ENCODE measurements at places on chromosomes 4 and X.
A peak's percentile ranks its signal among the peaks of the same experiment; 100 is the strongest.

GRCh38 chr4:157223456-157223855 lies 2.9 kb downstream of the GRIA2 start:
- DNase-seq: no peak
- H3K4me3 ChIP-seq: no peak overlapping the region
- no peak overlapping the region for H3K27ac ChIP-seq
- H3K27me3 ChIP-seq: peaks cover 72% of the 10 kb centered on the region
- H3K36me3 ChIP-seq: no peaks in the 10 kb centered on the region

- no peaks in the 10 kb centered on the region for H3K36me3 ChIP-seq
- H3K27ac ChIP-seq: no peak overlapping the region
- H3K4me3 ChIP-seq: no peak overlapping the region
Observed at GRCh38 chr4:17112292-17112659, 213.8 kb upstream of the LDB2 start.

DNA sequence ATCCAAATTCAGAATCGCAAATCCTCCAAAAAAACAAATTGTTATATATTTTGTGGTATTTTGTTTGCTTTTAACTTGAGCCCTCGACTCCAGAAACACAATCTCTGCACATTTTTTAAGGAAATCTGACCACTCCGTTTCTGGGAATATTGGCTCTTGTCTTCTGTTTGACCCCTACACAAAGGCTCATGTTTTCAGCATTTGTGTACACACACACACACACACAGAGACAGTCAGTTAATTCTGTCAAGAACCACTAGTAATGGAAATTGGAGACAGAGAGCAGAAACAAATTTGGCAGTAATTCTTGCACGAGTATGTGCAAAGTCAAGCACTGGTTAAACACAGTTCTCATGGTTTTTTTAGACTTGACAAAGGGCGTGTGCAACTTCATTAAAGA lies 115.4 kb downstream of the AFAP1 start:
- H3K27ac ChIP-seq: peak overlapping the region; percentile 15
- no peaks in the 10 kb centered on the region for H3K27me3 ChIP-seq
- H3K36me3 ChIP-seq: no peaks in the 10 kb centered on the region
- H3K4me1 ChIP-seq: peaks cover 25% of the 10 kb centered on the region
- peak; percentile 47 for DNase-seq

DNA sequence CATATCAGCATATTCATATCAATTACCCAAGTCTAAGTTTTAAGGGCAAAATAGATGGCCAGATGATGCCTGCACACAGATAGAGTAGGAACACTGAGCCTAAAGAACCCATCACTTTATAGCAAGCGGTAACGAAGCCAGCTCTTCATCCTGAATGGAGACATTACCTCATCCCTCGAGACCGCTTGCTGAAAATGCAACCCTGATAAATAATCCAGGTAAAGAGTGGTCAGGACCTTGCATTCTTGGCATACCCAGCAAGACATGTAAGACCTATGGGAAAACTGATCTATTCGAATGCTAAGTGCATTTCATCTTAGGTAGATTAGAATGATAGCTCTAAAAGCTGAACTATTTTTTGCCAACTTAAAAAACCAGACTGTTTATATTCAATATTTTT lies 25.3 kb downstream of the DCHS2 start:
- no peak overlapping the region for H3K27ac ChIP-seq
- H3K36me3 ChIP-seq: no peaks in the 10 kb centered on the region
- no peaks in the 10 kb centered on the region for H3K4me1 ChIP-seq
- no peaks in the 10 kb centered on the region for H3K27me3 ChIP-seq
- no peak overlapping the region for H3K4me3 ChIP-seq

- H3K4me3 ChIP-seq: no peak overlapping the region
- DNase-seq: no peak
- no peaks in the 10 kb centered on the region for H3K27me3 ChIP-seq
- H3K4me1 ChIP-seq: no peaks in the 10 kb centered on the region
- no peaks in the 10 kb centered on the region for H3K36me3 ChIP-seq
- no peak overlapping the region for H3K27ac ChIP-seq
Observed at GRCh38 chrX:133175162-133175561, 43.0 kb downstream of the TFDP3 start.

- H3K27ac ChIP-seq: no peak overlapping the region
- no peaks in the 10 kb centered on the region for H3K4me1 ChIP-seq
- H3K36me3 ChIP-seq: no peaks in the 10 kb centered on the region
- peak; percentile 62 for DNase-seq
- H3K27me3 ChIP-seq: no peaks in the 10 kb centered on the region
Observed at GRCh38 chrX:154918060-154918483, 31.9 kb downstream of the F8A1 start.

GRCh38 chrX:25600776-25601175 lies 537.4 kb upstream of the MAGEB18 start:
- DNase-seq: peak; percentile 77
- no peaks in the 10 kb centered on the region for H3K27me3 ChIP-seq
- H3K4me3 ChIP-seq: no peak overlapping the region
- H3K27ac ChIP-seq: no peak overlapping the region

GRCh38 chr4:80074069-80074468 lies 1.0 kb upstream of the ANTXR2 start:
- no peaks in the 10 kb centered on the region for H3K27me3 ChIP-seq
- DNase-seq: peak; percentile 31
- peak overlapping the region; percentile 94 for H3K27ac ChIP-seq
- H3K36me3 ChIP-seq: peaks cover 3% of the 10 kb centered on the region
- H3K4me1 ChIP-seq: peaks cover 26% of the 10 kb centered on the region
- no peak overlapping the region for H3K4me3 ChIP-seq

DNA sequence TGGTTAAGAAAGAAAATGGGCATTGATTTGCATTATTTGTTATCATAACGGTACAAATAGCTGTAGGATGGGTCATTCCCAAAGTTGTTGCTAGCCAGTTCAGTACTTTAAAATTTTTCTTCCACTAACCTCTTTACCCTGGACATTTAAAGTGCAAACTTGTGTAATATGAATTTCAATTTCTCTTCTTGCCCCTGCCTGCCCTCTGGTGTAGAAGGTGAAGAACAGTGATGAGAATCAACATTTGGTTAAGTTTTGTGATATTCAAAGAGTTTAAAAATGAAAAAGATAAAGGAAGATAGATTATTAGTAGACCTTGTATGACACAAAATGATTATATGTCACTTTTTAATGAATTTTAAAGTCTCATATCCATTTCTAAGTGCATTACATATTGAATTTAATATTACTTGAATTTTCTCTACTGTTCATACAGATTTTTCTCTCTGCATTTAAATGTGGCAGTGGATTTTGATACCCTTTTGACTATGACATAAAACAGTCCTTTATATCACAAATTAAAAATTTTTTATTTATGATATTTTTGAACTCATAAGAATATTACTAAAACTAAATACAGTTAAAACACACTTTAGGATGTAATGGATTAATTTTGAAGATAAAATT lies 337.7 kb downstream of the BMPR1B start:
- H3K27me3 ChIP-seq: no peaks in the 10 kb centered on the region
- H3K4me1 ChIP-seq: no peaks in the 10 kb centered on the region
- no peaks in the 10 kb centered on the region for H3K36me3 ChIP-seq
- H3K4me3 ChIP-seq: no peak overlapping the region

- H3K4me1 ChIP-seq: no peaks in the 10 kb centered on the region
- H3K27me3 ChIP-seq: no peaks in the 10 kb centered on the region
- no peak overlapping the region for H3K27ac ChIP-seq
- H3K36me3 ChIP-seq: no peaks in the 10 kb centered on the region
Observed at GRCh38 chr4:38138363-38138762, 178.2 kb downstream of the PTTG2 start.

GRCh38 chrX:9578083-9578779 lies 113.4 kb downstream of the TBL1X start:
- no peaks in the 10 kb centered on the region for H3K36me3 ChIP-seq
- H3K27ac ChIP-seq: no peak overlapping the region
- H3K27me3 ChIP-seq: no peaks in the 10 kb centered on the region
- H3K4me1 ChIP-seq: no peaks in the 10 kb centered on the region

DNA sequence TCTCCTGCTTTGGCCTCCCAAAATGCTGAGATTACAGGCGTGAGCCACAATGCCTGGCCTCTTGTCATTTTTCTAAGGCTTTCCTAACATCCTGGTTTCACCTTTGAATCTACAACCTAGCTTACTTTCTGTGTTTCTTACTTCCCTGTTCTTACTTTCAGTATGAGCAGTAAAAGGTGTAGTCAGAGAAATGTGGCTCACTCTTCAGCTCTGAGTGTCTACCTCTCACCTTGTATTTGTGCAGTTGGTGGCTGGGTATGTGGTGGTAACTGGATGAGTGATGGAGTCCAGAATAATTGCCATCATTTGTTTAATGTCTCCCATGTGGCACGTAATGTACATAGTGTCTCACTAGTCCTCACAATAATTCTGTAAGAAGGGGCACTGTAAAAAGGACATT lies 19.1 kb upstream of the CXCL11 start:
- no peaks in the 10 kb centered on the region for H3K27me3 ChIP-seq
- no peaks in the 10 kb centered on the region for H3K36me3 ChIP-seq
- no peak overlapping the region for H3K4me3 ChIP-seq
- H3K27ac ChIP-seq: no peak overlapping the region
- H3K4me1 ChIP-seq: no peaks in the 10 kb centered on the region
- no peak for DNase-seq

GRCh38 chr4:188624370-188624769 lies 485.1 kb downstream of the TRIML1 start:
- no peaks in the 10 kb centered on the region for H3K36me3 ChIP-seq
- H3K4me1 ChIP-seq: peaks cover 14% of the 10 kb centered on the region
- no peaks in the 10 kb centered on the region for H3K27me3 ChIP-seq

- no peak for DNase-seq
- no peak overlapping the region for H3K27ac ChIP-seq
- no peak overlapping the region for H3K4me3 ChIP-seq
- peaks cover 19% of the 10 kb centered on the region for H3K4me1 ChIP-seq
Observed at GRCh38 chr4:54545663-54546424, 111.9 kb upstream of the KIT start.

- no peak overlapping the region for H3K27ac ChIP-seq
- no peak for DNase-seq
- no peaks in the 10 kb centered on the region for H3K36me3 ChIP-seq
- no peak overlapping the region for H3K4me3 ChIP-seq
Observed at GRCh38 chr4:48345542-48345941, 4.2 kb downstream of the SLAIN2 start.

- H3K27ac ChIP-seq: no peak overlapping the region
- no peaks in the 10 kb centered on the region for H3K27me3 ChIP-seq
- no peak for DNase-seq
- H3K4me3 ChIP-seq: no peak overlapping the region
Observed at GRCh38 chr4:43411226-43411625, 518.7 kb downstream of the GRXCR1 start.

DNA sequence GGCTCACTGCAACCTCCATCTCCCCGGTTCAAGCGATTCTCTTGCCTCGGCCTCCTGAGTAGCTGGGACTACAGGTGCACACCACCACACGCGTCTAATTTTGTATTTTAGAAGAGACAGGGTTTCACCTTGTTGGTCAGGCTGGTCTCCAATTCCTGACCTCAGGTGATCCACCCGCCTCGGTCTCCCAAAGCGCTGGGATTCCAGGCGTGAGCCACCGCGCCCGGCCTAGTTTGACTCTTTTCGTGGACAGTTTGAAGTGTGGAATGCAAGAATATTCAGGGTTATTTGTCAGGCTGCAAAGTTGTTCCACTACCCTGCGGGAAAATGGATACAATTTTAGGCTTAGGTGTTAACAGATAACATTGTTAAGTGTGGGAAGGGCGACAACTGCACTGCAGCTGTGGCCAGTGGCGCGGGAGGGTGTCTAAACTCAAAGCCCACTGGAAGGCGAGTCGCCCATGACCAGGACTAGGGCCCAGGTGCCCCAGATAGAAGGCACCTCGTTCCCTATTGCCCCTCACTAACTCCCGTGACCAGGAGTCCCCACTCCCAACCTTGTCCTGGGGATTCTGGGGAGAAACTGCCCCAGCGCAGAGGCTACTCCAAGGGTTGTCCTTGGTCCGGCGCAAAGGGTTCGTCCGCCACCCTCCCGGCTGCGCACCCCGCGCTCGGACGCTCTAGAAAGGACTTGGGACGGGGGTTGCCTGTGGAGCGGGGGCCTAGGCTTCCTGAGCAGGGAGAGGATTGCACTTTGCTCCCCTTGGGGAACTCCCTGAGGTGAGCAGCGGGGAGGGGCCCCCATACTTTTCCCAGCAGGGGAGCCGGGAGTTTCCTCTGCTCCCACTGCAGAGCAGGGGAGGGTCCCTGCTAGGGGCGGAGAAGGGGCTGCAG lies 1.1 kb upstream of the CD99 start:
- H3K4me1 ChIP-seq: peaks cover 31% of the 10 kb centered on the region
- no peaks in the 10 kb centered on the region for H3K27me3 ChIP-seq
- no peak for DNase-seq
- H3K4me3 ChIP-seq: peak overlapping the region; percentile 92

- no peak overlapping the region for H3K4me3 ChIP-seq
Observed at GRCh38 chrX:31061091-31061490, 10.8 kb downstream of the FTHL17 start.

GRCh38 chr4:150033901-150034300 lies 44.3 kb upstream of the DCLK2 start:
- no peaks in the 10 kb centered on the region for H3K27me3 ChIP-seq
- H3K4me1 ChIP-seq: no peaks in the 10 kb centered on the region
- H3K36me3 ChIP-seq: no peaks in the 10 kb centered on the region
- peak; percentile 57 for DNase-seq

- H3K4me1 ChIP-seq: peaks cover 4% of the 10 kb centered on the region
- H3K27ac ChIP-seq: no peak overlapping the region
- DNase-seq: no peak
- H3K27me3 ChIP-seq: no peaks in the 10 kb centered on the region
- H3K36me3 ChIP-seq: no peaks in the 10 kb centered on the region
Observed at GRCh38 chr4:140157341-140157740, 3.4 kb upstream of the MAML3 start.

DNA sequence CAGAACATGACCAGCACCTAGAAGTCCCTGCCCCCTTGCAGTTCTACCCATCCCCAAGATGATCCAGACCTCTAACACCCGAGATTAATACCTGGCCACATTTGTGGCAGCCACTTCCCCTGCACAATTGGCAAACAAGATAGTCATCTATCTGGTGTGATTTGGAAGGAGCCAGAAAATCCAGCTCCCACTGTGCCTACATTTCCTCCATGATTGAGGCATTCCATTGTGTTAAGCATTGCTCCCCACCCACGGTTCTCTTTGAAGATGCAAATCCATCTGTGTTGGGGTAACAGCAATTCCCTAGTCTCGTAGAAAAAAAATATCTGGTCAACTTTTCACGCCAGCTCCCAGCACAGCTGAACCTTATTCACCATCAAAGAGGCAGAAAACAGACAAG lies 405.0 kb downstream of the BCOR start:
- H3K27ac ChIP-seq: no peak overlapping the region
- no peaks in the 10 kb centered on the region for H3K36me3 ChIP-seq
- H3K4me1 ChIP-seq: peaks cover 8% of the 10 kb centered on the region
- H3K4me3 ChIP-seq: no peak overlapping the region
- H3K27me3 ChIP-seq: no peaks in the 10 kb centered on the region

- peaks cover 4% of the 10 kb centered on the region for H3K4me1 ChIP-seq
- H3K36me3 ChIP-seq: no peaks in the 10 kb centered on the region
- no peak for DNase-seq
- no peak overlapping the region for H3K27ac ChIP-seq
- no peaks in the 10 kb centered on the region for H3K27me3 ChIP-seq
Observed at GRCh38 chr4:16150716-16151115, 66.9 kb upstream of the PROM1 start.

DNA sequence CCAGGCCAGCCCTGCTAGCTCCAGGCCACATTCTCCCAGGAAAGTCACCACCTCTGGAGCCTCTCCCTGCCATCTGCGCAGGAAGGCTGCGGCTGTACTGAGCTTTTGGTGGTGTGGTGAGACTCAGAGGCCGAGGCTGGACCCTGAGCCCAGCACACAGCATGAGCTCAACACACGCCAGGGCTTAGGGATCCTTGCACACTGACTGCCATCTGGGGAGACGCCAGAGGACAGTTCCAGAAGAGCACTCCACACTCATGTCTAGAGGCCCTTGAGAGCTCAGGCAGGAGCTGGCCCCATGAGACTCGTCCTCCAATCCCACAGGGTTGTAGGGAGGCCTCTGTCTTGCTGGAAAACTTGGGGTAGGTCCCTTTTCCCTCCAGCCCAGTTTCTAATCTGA lies 40.6 kb downstream of the ABLIM2 start:
- peaks cover 8% of the 10 kb centered on the region for H3K4me1 ChIP-seq
- H3K27ac ChIP-seq: no peak overlapping the region
- DNase-seq: no peak
